ENCODE measurements at places on chromosomes 3 and 15.

DNA sequence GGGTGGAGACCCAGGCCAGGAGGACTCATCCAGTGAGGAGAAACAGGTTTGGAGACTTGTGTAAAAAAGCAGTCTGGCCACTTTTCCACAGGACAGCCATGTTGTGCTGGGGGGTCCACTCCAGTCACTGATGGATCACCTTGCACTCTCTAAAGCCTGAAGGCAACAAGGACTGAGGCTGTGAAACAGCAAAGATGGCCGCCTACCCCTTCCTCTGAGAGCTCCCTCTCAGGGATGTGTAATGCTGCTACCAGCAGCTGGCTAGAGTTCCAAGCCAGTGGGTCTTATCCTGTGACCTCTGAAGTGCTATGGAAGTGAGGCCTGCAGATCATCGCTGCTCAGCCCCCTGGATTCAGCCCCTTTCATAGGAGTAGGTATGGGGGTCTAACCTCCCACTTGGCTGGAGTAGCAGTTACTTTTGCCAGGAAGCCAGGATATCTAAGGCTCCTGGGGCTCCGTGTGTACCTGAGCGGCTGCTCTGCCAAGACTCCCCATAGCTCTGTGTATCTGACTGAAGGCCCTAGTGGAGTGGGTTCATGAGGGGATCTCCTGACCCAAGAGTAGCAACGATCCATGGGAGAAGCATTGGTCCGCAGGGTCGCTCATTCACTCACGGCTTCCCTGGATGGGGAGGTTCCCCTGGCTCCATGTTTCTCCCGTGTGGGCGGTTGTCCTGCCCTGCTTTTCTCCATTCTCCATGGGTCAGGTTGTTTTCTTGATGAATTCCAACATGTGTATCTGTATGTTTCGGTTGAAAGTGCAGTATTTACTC lies 69.9 kb upstream of the TNFSF10 start:
- DNase-seq = no peak

DNA sequence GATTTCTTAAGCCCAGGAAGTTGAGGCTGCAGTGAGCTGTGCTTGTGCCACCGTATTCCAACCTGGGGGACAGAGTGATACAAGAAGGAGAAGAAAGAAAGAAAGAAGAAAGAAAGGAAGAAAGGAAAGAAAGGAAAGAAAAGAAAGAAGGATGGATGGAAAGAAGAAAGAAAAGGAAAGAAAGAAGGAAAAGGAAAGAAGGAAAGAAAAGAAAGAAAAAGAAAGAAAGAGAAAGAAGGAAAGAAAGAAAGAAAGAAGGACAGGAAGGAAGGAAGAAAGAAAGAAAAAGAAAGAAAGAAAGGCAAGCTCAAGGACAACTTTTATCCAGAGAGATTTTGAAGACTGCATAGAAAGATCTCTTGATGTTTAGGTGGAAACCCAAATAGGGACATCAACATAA lies 120.7 kb downstream of the GMNC start:
- no peak for DNase-seq

GRCh38 chr3:40249168-40249567 lies 60.3 kb upstream of the EIF1B start:
- no peak for DNase-seq

DNA sequence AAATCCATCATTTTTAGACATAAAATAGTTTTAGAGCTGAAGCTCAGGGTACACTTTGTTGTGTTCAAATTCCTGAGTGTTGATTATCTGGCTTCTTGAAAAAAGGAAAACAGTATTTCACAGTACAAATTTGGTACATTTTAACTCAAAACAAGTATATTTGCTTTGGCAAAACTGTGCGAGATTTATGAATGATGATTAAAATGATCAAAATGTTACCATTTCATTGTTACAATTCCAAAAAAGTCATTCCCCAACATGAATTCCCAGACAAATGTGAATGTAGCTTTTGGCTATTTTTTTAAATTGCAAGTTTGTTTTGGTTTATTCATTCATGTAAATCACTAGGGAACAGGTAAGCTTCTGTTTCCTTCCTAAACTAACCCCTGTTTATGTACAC lies 347.4 kb upstream of the DCBLD2 start:
- DNase-seq = no peak

GRCh38 chr3:192907784-192908183 lies 9.9 kb downstream of the MB21D2 start:
- no peak for DNase-seq

DNA sequence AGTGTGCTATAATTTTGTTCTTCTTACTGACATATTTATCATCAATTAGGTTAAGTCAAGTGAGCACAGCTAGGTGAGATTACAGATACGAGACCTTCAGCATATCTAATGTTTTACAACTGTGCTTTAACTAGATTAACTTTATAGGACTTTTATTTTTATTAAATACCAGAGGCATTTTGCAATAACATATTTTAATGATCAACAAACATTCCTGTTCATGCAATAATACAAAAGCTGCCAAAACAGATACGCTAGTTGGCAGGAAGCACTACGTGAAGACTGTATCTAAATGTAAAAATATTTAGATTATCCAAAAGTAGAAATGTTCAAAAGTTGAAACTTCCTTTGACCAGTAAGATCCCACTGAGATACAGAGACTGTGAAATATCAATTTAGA lies 139.1 kb downstream of the CBLB start:
- no peak for DNase-seq

- DNase-seq = no peak
Observed at GRCh38 chr15:68782589-68783161, 38.0 kb downstream of the ANP32A start.

- no peak for DNase-seq
Observed at GRCh38 chr15:87707566-87708130, 548.9 kb downstream of the NTRK3 start.

GRCh38 chr3:195045481-195046210 lies 225.3 kb downstream of the XXYLT1 start:
- no peak for DNase-seq

- no peak for DNase-seq
Observed at GRCh38 chr3:141127344-141128125, 76.4 kb downstream of the SPSB4 start.

- DNase-seq = no peak
Observed at GRCh38 chr3:65577843-65578430, 460.8 kb downstream of the MAGI1 start.

DNA sequence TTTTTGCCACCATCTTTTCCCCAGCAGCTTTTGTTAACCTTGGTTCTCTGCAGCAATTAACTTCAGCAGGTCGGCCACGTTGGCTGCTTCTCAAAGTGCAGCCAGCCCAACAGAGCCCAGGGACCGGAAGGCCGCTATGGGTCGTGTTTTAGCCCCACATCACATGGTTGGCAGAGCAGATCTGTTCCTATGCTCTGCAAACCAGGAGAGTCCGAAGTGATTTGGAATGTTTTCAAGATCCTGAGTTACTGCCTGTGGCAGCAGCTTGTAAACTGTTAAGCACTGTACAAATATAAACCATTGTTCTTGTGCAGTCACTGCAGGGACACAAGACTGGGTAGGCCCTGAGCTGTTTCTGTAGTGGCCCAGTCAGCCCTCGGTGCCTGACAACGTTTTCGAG lies 69.6 kb upstream of the MYZAP start:
- no peak for DNase-seq

GRCh38 chr15:48681353-48681752 lies 35.8 kb upstream of the FBN1 start:
- DNase-seq = no peak

DNA sequence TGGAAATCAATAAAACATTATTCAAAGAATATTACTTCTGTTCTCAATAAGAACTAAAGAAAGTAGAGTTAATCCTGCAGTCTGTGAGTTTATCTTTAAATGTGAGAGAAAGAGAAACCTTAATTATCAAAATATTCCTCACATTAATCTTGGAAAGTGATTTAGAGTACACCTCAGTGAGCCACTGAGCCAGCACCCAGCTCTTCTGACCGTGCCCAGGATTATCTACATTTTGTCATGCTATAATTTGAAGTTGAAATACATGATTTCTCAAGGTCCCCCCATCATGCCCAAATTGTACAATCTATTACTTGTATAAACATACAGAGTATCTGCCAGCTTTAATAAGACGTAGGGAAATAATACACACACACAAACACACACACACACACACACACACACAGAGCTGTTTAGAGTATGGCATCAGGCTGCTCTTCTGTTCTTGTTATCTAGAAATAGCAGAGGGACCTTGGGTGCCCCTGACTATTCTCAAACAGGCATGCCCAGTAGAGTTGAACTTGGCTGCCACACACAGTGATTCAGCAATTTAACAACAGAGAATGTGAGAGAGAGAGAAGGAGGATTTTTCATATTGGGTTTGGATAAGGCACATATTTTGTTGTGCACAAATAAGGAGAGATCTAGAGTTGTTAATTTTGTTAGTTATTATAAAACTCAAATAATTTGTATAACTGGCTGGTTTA lies 74.4 kb downstream of the P2RY1 start:
- no peak for DNase-seq

DNA sequence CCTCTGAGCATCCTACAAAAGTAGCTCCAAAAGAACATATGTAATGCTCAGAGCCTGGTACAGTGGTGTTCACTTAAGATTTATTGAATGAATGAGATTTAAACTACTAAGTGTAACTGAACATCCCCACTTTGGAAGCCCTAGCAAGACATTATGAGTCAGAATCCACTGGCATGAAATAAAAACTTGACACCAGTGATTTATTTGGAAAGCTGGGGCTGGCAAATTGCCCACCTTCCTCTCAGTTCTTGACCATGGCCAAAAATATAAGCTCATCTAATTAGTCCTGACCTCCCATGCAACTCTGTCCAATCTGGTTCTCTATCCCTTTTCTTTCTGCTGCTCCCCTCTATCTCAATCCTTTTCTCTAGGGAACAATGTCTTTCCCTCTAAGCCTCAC lies 418.0 kb downstream of the PLCL2 start:
- no peak for DNase-seq

DNA sequence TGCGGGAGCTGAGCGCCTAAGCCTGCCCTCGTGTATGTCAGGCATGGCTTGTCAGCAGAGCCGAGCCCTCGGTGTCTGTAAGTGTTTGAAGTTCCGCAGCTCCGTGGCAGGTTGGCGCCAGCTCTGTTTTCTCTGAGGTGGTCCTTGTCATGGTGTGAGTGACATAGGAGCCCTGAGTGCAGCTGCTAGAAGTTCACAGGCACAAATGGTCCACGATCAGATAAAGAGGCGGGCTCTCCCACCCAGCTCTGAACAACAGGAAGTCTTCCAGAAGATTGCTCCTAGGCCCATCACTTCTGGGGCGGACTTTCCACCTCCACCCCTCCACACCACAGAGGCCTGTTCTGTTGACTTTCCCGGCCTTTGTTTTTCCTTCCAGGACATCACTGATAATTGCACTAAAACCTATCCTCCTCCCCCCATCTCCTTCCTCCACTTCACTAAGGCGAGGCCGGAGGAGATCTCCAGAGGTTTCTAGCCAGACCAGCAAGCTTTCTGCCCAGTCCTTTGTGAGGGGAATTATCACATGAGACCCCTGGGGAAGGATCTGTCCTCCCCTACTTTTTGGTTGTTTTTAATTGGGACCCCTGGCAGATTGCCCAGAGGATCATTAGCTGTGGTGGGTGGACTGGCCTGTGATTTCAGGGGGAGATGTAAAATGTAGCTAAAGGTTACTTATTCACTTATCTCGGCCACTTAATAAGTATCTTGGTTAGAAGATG lies 19.9 kb downstream of the ITPR1 start:
- no peak for DNase-seq

DNA sequence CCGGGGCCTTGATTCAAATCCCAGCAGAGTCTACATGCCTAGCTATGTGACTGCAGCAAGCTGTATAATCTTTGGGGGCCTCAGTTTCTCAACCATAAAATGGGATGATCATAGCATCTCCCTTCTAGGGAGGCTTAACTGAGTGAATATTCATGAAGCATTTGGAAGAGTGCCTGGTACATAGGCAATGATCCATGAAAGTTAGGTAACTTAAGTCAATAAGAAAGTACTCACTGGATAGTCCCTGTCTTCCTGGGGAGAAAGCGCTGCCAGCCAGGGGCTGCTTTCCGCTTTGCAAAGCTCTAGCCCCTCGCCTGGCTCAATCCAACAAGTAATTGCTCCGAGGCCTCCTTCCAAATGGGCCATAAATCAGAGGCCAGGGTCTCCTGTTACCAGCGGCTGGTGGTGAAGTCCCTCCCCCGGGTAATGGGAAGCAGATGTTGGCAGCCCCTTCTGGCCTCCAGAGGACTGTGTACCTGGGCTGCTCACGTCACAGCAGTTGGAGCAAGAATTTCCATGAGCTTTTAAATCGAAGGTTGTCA lies 521.9 kb upstream of the PROK2 start:
- no peak for DNase-seq

DNA sequence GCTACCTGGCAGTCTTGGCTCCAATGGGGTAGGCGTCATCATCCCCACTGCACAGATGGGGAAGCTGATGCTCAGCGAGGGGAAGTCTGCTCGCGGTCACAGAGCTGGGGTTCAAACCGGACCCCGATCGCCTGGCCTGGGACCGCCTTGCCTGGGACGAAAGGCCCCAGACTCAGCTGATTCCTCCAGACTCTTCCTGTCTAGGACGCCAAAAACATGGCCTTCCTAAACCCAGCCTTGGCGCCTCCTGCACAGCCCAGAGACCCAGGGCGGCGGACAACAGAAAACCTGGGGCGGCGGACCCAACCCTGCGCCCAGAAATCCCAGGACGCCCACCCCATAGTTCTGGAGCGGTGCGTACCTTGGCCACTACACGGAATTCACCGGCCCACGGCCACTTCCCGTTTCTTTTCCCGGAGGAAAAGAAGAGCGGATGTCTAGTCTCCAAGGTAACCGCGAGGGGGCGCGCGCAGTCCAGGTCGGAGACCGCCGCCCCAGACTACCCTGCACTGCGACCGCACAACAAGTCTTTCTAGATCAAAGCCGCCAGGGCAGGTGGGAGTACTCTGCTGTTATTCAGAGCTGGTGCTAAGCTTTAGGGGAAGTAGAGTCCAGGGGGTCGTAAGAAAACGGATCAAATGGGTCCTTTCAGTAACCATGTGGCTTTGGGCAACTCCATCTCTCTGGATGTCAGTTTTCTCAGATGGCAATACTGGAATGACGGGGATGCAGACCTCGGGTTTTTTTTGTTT lies 4.9 kb upstream of the IL17RD start:
- DNase-seq = peak; percentile 88

- DNase-seq = no peak
Observed at GRCh38 chr3:21526461-21526860, 224.5 kb downstream of the ZNF385D start.

- DNase-seq = no peak
Observed at GRCh38 chr3:150874666-150875219, 30.5 kb downstream of the MINDY4B start.

- DNase-seq = no peak
Observed at GRCh38 chr3:152817400-152817799, 17.5 kb upstream of the P2RY1 start.

- DNase-seq = no peak
Observed at GRCh38 chr3:117786349-117786748, 1076.8 kb downstream of the TUSC7 start.

- DNase-seq = no peak
Observed at GRCh38 chr15:84725001-84725491, 9.1 kb upstream of the SEC11A start.

GRCh38 chr15:85625166-85625830 lies 169.4 kb downstream of the KLHL25 start:
- DNase-seq = no peak

- DNase-seq = peak; percentile 31
Observed at GRCh38 chr15:90836296-90836871, 32.0 kb upstream of the FURIN start.

GRCh38 chr15:40785164-40785563 lies 15.4 kb downstream of the C15orf62 start:
- no peak for DNase-seq

Measured in LoVo (cell line).